Fibroblast of lung (primary cell): ENCODE measurements at places on chromosomes 12 and 14. TPM values are rescaled to one million over a fixed set of nuclear protein-coding genes. Genes with fewer than 3 reads are reported as not detected.

GRCh38 chr12:40045656-40046055, 60.2 kb downstream of the SLC2A13 start:
- DNase-seq: no peak

- no peak for DNase-seq
These were observed 25.1 kb downstream of the TESPA1 start for GRCh38 chr12:54959291-54960018.

DNA sequence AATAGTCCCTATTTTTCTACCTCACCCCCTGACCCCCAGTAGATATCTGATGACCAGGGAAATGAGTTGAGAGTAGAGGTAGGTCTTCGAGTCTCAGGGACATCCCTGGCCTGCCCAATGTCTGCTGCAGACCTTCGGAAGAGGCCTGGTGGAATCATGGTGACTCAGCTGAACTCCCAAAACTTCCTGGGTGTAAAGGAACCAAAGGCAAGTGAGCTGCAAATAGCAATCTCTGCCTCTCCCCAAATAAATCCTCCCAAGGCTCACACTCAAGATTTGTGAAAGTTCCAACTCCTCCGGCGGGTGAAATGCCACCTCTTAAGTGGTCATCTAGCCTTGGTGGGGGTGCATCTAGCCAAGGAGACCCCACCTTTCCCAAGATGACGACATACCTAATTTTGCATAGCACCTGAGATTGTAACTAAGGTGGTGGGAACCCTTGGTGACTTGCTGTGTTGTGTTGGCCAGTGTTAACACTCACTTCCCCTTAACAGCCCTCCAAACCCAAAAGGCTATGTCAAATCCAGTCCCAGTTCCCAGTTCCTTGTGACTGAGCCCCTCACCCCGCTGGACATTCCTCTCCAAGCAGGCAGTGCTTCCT, 6.3 kb downstream of the ZFP36L1 start:
- peak; percentile 72 for DNase-seq

- DNase-seq: no peak
These were observed 36.1 kb upstream of the LRFN5 start for GRCh38 chr14:41570415-41571155.

GRCh38 chr12:19830446-19830845, 391.2 kb downstream of the AEBP2 start:
- no peak for DNase-seq

The POLE2 gene
- 3.1 and 4.5 TPM in 2 replicates for total RNA-seq

- peak; percentile 14 for DNase-seq
These were observed 47.7 kb downstream of the GNG2 start for GRCh38 chr14:51908086-51908485.

The ALDH6A1 gene
- 19.5 and 38.6 TPM in 2 replicates for total RNA-seq

The MMP17 gene
- 10.8 and 13.5 TPM in 2 replicates for total RNA-seq

DNA sequence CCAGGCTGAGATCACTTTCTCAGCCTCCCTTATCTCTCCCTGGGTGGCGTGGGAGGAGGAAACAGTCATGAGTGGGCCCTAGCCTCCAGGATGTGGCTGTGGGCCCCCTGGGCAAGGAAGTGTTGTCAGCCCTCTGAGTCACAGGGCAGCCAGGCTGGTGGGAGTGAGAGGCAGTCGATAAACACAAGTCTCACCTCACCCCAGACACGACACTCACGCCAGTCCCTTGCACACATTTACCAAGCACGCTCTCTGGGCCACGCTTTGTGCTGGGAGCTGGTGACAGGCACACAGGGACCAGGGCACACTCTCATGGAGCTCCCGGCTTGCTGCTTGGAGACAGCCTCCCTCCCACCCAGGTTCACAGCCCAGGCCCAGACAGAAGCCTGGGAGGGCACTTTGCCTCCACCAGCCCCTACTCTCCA, 1.9 kb upstream of the KRT79 start:
- DNase-seq: peak; percentile 85

DNA sequence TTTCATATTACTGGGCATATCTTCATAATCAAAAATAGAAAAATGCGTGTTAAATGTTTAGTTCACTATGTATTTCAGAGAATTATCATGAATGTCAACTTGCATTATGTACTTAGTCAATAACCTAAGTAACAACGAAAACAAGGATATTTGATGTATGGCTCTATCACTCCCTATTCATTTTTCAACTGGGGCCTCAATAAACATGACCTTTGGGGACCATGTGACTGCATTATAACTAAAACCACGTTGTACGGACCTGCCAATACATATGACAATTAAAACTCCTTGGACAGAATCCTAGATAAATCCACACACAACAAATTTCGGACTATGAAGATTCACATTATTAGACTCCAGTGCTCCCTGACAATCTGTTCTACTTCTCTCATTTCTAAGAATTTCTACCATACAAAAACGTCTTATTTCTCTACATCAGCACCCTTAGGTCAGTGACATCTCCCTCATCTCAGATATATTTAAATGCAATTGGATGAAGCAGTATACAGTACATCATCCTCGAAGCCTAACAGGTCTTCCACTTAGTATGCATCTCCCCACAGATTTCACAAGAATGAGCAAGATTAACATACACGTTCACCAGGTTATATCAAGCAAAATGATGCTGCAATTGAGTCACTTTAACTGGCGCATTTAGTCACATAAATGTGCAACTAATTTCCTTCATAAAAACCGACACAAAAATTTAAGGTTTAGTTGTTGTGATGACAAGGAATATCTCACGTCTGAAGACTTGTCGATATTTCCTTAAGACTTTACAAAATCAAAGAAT, 1.5 kb downstream of the UBE2N start:
- peak; percentile 24 for DNase-seq

- DNase-seq: no peak
These were observed 8.7 kb upstream of the SELPLG start for GRCh38 chr12:108642269-108642870.

The RECQL gene
- 62.6 and 79.9 TPM in 2 replicates for total RNA-seq

- DNase-seq: no peak
These were observed 212.1 kb downstream of the PHLDA1 start for GRCh38 chr12:75819512-75819911.
